ENCODE measurements at places on chromosomes 5 and 9. TPM values are rescaled to one million over a fixed set of nuclear protein-coding genes. Genes with fewer than 3 reads are reported as not detected.

The REXO4 gene
- 13.4 TPM for total RNA-seq

The PCDHB2 gene
- total RNA-seq: 1.6 TPM

The F2RL2 gene
- total RNA-seq: 0.76 TPM

The IPPK gene
- total RNA-seq: 20.1 TPM

The ZNF354C gene
- 5.6 TPM for total RNA-seq

The SLC36A3 gene
- total RNA-seq: not detected

The CDH6 gene
- not detected for total RNA-seq

The FAT2 gene
- total RNA-seq: under 0.01 TPM

The LPAR1 gene
- total RNA-seq: 0.33 TPM

The BARHL1 gene
- not detected for total RNA-seq

The ANKRD31 gene
- 0.10 TPM for total RNA-seq

The LNPEP gene
- total RNA-seq: 60.4 TPM

The CREBRF gene
- total RNA-seq: 16.4 TPM

The ZNF367 gene
- total RNA-seq: 6.8 TPM

The EPB41L4A gene
- 29.1 TPM for total RNA-seq

The LCN10 gene
- total RNA-seq: not detected

The TAF1L gene
- not detected for total RNA-seq

The HK3 gene
- total RNA-seq: under 0.01 TPM

The SLC25A51 gene
- 73.5 TPM for total RNA-seq
